ENCODE measurements at places on chromosomes 7 and 10.

GRCh38 chr7:157483971-157484410 lies 147.2 kb downstream of the DNAJB6 start:
- DNase-seq = no peak

DNA sequence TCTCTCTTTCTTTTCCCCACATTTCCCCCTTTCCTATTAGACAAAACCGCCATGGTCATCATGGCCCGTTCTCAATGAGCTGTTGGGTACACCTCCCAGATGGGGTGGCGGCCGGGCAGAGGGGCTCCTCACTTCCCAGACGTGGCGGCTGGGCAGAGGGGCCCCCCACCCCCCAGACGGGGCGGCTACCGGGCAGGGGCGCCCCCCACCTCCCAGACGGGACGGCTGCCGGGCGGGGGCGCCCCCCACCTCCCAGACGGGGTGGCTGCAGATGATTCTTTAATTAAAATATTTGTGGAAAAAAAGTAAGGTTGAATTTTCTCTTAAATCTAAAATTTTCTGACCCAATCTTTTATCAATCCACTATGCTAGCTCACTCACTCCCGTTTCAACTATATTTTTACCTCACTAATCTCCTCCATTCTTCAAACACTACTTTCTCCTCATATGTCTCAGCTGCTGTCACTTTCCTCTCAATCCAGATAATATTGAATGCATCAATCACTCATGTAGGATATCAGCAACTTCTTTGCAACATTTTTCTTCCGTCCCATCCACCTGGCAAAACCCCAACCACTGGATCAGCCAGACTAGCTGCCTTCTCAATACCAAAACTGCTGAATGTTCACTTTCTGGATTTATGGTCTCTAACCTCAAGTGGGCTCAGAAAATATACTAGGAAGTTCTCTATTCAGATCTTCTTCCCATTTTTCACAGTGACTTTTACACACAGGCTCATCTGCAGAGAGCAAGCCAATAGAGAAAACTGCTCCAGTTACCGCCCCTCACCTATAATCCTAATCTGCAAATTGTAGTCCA lies 81.1 kb upstream of the TRIM24 start:
- no peak for DNase-seq

DNA sequence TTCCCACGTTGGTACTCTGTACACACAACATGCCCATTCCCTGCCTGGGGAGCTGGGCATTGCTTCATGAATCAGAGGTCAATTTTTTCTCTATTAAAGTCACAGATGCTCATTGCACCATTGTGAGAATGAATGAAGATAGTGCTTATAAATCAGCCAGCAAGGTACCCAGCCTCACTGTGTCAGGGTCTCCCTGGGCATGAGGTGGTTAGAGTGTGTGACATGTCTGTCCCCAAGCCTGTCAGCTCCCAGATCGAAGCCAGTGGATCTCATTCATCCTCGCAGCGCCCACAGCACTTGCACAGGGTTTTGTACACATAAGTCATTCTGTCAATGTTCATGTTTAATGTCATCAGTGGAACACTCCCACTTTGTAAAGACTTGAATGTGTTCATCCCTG lies 126.8 kb downstream of the EGFR start:
- no peak for DNase-seq

GRCh38 chr7:87354749-87355148 lies 9.3 kb downstream of the CROT start:
- no peak for DNase-seq

DNA sequence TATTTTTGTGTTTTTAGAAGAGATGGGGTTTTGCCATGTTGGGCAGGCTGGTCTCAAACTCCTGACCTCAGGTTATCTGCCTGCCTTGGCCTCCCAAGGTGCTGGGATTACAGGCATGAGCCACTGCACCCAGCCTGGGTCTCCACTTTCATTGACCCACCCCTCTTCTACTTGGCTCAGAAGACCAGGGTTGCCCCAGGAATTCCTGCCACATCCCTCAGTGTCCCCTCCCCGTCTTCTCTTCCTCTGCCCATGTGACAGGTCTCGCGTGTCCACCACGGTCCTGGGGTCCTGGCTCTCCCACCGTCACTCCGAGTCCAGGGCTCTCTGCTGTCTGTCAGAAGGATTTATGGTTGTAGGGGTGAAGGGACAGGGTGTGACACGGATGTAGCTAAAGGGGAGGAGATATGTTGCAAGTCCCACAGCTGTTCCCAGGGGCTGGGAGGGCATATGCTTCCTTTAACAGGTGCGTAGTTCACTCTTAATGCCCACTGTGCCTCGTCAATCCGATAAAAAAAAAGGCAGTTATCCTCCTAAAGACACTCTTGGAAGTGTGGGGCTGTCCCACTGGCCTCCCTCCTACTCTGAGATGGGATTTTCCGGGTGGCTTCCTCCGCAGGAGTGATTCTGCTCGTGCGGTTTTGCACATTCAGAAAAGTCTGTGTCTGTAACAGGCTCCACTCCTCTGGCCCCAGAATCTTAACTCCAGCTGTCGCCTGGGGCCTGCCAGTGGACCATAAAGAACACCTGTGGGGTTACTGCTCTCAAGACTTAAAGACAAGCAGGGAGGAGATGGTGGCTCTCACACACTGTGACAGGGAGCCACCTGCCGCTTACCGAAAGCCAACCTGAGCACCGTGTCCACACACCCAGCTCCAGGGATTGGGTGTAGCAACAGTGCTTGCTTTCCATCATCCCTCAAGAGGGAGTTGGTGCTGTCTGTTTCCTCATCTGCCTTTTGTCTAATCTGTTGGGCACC lies 36.7 kb upstream of the SHH start:
- DNase-seq = no peak

- no peak for DNase-seq
Measured at GRCh38 chr7:44315301-44315903, 10.0 kb downstream of the CAMK2B start.

DNA sequence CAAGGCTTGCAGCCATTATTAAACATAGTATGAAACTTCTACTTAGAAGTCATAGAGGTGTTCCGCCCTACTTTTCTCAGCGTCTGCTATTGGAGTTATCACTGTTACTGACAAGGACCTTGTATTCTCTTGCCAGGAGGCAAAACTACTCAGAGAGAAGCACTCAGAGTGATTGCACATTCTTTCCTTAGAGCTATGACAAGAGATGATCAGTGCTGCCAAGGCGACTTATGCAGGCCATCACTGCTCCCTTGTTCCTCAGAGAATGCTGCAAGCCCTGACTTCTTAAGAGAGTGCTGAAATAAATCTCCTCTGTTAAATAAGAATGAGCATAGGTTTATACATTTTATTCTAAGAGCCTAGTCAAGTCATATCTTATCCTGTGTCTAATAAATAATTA lies 534.6 kb upstream of the PHF14 start:
- DNase-seq = no peak

- DNase-seq = no peak
Measured at GRCh38 chr7:82740246-82740848, 296.8 kb upstream of the CACNA2D1 start.

DNA sequence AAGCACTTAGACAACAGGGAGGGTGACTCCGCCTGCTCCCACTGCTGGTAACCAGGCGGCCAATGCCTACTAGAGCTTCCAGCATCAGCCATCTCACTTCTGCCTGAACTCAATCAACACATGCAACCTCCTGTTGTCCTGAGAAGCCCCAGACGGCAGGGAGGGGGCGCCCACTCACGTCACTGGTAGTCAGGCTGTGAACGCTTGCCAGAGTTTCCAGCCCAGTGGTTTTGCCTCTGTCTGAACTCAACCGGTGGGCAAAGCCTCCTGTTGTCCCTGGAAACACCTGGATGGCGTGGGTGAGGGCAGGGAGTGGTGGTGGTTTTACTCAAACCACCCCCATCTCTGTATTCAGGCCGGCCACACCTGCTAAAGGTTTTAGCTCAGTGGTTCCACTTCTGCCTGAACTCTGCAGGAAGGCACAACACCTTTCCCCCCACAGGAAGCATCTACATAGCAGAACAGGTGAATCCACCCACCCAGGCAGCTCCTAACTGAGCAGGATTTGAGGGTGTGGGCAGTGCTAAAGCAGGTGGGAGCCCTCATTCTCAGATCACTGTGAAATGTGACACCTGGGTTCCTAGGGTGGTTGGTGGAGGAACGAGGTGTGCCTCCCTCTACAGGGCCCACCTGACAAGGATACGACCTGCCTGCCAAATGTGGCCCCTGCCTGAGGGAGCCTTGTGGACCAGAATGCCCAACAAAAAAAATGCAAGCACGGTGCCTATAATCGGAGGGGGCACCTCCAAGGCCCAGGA lies 563.0 kb upstream of the SEMA3D start:
- no peak for DNase-seq

GRCh38 chr10:69377933-69378332 lies 38.8 kb downstream of the TACR2 start:
- DNase-seq = no peak

GRCh38 chr7:19772841-19773760 lies at the start of gene TMEM196:
Gene TMEM196, minus strand, starts transcription at chr7:19773617. Its CDS starts 921 bp downstream, at chr7:19772696.
- no peak for DNase-seq

- no peak for DNase-seq
Measured at GRCh38 chr10:5446390-5446926, 34.1 kb downstream of the NET1 start.

DNA sequence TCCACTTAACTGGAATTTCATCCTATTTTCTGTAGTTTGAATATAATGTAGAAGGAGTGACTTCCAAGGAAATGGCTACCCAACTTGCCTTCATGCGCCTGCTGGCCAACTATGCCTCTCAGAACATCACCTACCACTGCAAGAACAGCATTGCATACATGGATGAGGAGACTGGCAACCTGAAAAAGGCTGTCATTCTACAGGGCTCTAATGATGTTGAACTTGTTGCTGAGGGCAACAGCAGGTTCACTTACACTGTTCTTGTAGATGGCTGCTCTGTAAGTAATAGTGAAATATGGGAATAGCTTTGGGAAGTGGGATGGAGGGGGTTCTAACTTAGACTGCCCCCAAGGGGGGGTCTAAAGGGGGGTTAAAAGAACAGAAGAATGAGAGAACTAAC lies 34.5 kb downstream of the COL1A2 start:
- no peak for DNase-seq

- no peak for DNase-seq
Measured at GRCh38 chr10:52805414-52806285, 33.1 kb upstream of the MBL2 start.

- DNase-seq = no peak
Measured at GRCh38 chr10:23693925-23694324, 255.1 kb downstream of the OTUD1 start.

- DNase-seq = no peak
Measured at GRCh38 chr10:122558452-122558851, 2.1 kb upstream of the DMBT1 start.

- no peak for DNase-seq
Measured at GRCh38 chr10:44962870-44963738, 3.5 kb downstream of the RASSF4 start.

GRCh38 chr10:13152296-13152695 lies 9.1 kb upstream of the MCM10 start:
- DNase-seq = no peak

- no peak for DNase-seq
Measured at GRCh38 chr7:128827971-128828711, 2.1 kb upstream of the FLNC start.

GRCh38 chr7:83702446-83702845 lies 53.5 kb upstream of the SEMA3E start:
- DNase-seq = no peak

DNA sequence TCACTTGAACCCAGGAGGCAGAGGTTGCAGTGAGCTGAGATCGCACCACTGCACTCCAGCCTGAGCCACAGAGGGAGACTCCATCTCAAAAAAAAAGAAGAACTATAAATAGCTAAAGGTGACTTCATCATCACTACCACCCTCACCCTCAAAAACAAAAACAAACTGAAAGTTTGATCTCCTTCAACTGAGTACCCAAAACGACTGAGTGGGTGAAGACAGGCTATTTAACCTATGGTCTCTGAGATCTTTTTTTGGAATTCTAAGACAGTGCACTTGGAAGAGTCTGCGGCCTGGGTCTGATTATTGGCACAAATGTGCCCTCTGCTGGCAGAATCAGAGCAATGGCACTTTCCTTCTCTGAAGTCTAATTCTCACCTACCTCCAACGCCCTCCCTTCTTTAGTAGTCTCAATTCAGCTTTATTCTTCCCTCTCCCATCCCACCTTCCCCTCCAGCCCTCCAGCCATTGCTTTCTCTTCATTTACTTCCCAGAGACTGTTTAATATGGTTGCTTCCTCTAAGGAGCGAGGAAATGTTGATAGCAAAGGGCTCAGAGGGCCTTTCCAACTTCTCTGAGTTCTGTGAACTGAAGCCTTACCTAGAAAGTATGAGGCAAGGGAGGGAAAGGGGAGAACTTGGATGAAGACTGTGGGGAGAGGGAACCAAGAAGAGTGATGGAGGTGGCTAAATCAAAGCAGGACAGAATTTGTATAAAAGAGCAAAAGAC lies 2.9 kb upstream of the MYOZ1 start:
- peak; percentile 38 for DNase-seq

Data from GM12864 (cell line).